ENCODE measurements at places on chromosomes 11 and 22.

DNA sequence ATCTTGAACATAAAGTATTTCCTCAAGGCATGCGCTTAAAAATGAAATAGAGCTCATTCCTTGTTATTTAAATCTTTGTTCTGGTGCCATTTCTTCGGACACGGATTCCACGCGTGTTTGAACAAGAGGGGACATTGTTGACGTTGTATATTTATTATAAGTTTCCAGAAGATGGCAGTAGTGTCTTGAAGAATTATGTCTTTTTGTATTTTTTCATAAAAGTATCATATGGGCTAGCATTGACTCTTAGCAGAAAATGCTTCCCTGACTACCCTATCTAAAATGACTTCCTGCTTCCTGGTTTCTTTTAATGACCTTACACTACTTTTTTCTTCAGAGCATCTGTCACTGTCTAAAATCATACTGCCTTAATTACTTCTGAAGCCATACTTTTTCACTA, 20.4 kb downstream of the BIRC2 start:
- DNase-seq: no peak

GRCh38 chr11:69333149-69333710, 39.3 kb downstream of the MYEOV start:
- DNase-seq: no peak

DNA sequence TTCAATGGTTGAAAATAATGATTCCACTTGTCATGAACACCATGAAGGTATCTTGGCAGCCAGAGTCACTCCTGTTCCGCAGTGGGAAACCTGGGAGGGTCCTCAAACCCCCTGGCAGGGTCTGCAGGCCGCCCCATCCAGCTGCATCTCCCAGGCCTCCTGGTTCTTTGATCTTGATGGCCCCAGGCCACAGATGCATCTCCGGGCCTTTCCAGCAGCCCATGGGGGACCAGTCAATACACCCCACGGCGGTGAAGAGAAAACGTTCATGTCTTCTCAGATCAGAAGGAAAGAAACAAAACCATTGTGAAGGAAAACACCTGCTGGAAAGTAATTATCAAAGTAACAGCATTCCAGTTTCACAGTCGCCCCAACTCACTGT, 1.8 kb upstream of the TTLL8 start:
- no peak for DNase-seq

DNA sequence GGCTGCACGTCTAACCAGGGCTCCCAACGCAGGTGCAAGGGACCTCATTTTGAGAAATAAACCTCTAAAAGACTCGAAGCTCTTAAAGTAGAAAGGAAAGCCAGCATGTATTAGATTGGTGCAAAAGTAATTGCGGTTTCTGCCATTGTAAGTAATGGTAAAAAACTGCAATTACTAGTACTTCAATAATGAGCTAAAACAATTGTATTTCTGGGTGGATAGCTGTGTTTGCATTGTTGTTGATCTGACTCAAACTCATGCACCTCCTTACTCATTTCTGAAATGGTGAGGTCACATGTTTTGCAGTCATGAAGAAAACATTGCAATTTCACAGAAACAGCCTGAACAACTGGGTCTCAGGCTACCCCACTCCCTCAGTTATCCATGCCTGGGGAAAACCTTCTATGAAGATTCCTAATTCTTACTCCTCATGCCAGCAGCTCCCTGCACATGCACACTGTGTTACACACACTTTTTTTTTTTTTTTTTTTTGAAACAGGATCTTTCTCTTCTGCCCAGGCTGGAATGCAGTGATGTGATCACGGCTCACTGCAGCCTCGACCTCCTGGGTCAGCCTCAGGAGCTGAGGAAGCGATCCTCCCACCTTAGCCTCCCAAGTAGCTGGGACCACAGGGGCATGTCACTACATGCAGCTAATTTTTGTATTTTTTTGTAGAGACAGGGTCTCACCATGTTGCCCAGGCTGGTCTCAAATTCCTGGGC, 24.6 kb downstream of the VWCE start:
- no peak for DNase-seq

- no peak for DNase-seq
Measured at GRCh38 chr11:72750556-72751115, 1.6 kb downstream of the ARAP1 start.

GRCh38 chr11:11537871-11538270, 83.9 kb downstream of the GALNT18 start:
- no peak for DNase-seq
